ENCODE measurements at places on chromosomes 5 and 9.

DNA sequence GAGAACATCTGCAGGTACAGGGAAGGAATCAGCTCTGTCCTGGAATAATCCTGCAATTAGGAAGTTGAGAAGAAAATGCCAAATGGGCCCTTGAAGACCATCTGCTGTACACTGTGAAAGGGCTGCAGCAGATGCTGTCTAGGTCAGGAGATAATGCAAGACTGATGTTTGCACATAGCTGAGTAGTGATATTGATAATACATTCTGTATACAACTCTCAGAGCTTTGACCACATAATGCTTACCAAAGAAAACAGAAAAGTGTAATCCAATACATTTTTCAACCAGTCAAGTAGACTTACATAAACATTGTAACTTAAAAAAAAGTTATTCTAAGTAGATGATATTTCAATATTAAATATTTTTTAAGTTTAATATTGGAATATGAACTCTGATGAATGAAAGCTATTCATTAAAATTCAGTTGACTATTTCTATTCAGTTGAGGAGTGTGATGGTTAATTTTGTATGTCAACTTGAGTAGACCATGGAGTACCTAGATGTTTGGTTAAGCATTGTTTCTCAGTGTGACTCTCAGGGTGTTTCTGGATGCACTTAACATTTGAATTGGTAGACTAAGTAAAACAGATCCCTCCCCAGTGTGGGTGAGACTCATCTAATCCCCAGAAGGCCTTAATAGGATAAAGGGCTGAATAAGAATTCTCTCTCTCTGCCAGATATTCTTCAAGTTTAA is 380.1 kb upstream of the PRR16 start:
- DNase-seq = no peak

- no peak for DNase-seq
These were observed 12.1 kb downstream of the PCDH1 start for GRCh38 chr5:141866096-141866495.

DNA sequence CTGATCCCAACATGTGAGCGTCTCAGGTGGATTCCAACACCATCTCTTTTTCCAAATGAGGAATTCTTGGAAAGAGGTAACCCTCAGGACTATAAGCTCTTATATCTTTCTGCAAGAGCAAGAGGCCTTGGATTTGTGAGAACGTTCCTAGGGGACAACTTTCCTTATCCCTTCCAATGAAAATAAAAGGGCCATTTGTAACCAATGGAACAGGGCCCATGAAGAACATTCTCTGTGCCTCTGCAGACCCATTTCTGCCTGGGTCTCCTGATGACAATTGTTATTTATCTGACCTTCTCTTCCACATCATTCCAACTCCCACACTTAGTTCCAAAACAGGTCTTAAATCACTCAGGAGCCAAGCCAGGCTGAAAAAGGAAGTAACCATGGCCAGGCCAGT is 202.6 kb downstream of the ZNF462 start:
- no peak for DNase-seq

- DNase-seq = no peak
These were observed 3.5 kb downstream of the SHB start for GRCh38 chr9:38065369-38066075.

DNA sequence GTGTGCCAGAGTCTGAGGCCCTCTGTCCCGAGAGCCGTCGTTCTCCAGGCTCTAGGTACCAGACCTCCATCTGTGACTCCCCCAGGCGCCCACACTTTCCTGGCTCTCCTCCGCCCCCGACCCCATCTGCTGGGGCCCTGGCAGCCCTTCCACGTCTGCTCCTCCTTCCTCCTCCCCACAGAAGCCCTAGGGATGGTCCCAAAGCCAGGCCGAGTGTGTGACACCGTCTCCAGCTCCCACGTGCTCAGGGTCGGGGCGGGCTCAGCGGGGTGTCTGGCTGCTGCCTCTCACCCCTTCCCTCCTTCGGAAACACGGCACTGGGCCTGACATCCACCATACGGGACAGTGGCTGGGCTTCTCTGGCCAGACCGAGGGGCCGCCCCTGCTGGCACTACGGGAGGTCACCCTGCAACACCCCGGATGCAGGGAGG is 20.5 kb upstream of the SLC6A19 start:
- no peak for DNase-seq

- DNase-seq = no peak
These were observed 26.5 kb upstream of the BASP1 start for GRCh38 chr5:17190799-17191391.

DNA sequence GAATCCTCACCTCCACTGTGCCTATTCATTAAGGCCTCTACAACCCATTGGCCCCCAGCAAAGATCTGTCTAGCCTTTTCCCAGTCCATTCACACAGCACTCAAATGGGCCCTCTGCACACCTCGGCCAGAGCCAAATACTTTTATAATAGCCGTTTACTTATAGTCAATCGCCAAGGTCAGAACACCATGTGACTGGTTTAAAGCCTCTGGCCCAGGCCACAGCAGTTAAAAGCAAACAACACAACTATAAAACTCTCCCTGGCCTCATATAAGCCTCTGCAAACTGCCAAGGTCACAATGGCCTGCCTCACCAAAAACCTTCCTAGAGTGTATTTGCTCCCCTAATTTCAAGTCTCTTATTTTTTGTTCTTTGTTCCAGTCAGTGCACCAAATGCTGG is 562.6 kb downstream of the CAAP1 start:
- DNase-seq = no peak

GRCh38 chr5:150217873-150218692 is 28.2 kb downstream of the SLC6A7 start:
- DNase-seq = peak; percentile 52
